Endothelial cell (in vitro differentiated cells): ENCODE measurements at places on chromosomes 3 and 15.

DNA sequence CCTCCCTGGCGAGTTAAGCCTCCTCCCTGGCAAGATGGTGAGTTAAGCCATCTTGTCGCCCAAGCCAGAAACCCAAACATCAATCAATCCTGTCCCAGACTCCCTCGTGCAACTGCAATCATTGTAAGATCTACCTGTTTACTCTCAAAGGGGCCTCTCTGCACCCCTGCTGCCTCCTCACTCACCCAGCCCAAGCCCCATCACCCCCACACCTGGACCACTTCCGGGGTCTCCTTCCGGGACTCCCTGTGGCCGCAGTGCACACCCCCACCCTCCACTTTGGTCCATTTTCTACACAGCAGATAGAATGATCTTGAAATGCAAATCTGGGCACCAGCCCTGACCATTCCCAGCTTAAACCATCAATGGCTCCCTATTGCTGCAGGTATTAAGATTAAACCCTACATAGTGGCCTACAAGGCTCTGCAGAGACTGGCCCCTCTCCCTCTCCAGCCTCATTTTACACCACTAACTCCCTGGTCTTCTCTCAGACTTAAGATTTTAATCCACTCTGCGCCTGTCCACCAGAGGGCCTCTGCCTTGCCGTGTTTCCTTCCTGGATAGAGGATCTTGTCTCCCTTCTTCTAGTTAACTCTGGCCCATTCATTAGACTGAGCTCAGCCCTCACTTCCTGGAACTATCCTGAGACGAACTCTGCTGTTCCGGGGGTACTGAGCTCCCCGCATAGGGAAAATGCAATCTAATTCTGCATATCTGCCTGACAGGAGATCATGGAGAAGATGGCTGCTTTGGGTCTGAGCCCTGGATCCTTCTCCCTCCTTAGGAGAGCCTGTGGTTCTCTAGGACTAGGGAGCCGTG is 41.9 kb upstream of the SLC6A1 start:
- peaks cover 8% of the 10 kb centered on the region for H3K27me3 ChIP-seq
- no peaks in the 10 kb centered on the region for H3K4me1 ChIP-seq
- no peaks in the 10 kb centered on the region for H3K36me3 ChIP-seq

DNA sequence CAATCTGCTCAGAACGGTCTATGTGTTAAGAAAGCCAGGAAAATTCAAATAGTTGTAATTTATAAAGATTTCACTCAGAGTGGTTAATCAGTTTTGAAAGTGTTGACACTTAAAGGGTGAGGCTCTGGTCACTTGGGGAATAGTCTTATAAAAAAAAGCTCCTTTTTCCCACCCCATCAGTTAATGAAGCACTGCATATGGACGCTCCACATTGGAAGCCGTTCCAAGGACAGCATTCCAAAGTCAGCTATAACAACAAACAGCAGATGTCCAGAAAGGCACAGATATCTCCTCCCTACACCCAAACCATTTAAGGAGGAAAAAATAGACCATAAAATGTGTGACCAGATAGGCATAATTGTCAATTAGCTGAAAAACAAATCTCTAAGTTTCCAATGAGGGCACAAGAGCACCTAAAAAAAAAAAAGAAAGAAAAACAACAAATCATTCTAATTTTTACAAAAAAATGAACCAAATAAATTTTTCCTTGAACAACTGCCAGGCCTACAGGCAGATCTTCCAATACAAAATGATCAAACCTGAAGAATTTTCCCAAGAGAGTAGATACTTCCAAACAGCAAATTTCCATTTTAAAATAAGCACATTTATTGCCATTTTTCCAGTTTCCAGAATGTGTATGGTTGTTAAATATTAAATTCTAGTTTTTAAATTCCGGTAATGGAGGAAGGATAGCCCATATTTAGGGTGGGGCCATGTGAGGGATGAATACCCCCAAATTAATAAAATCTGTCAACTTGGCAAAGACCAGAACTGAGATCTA is 198.3 kb downstream of the ERC2 start:
- H3K27me3 ChIP-seq: peaks cover 3% of the 10 kb centered on the region
- DNase-seq: no peak
- no peak overlapping the region for H3K27ac ChIP-seq
- H3K4me1 ChIP-seq: peaks cover 3% of the 10 kb centered on the region
- no peaks in the 10 kb centered on the region for H3K36me3 ChIP-seq
- no peak overlapping the region for H3K4me3 ChIP-seq

GRCh38 chr3:195763076-195763830 is 42.5 kb downstream of the MUC20 start:
- no peak overlapping the region for H3K4me3 ChIP-seq
- no peak for DNase-seq
- H3K36me3 ChIP-seq: peaks cover 4% of the 10 kb centered on the region
- peaks cover 3% of the 10 kb centered on the region for H3K4me1 ChIP-seq

- no peaks in the 10 kb centered on the region for H3K4me1 ChIP-seq
- no peak for DNase-seq
- peaks cover 4% of the 10 kb centered on the region for H3K36me3 ChIP-seq
- H3K27ac ChIP-seq: no peak overlapping the region
- peaks cover 4% of the 10 kb centered on the region for H3K27me3 ChIP-seq
Observed at GRCh38 chr3:141380987-141381386, 12.7 kb downstream of the ZBTB38 start.
